ENCODE measurements at places on chromosomes 3 and 15.

- DNase-seq: peak; percentile 87
Measured at GRCh38 chr3:134308350-134308891, 57.8 kb upstream of the RYK start.

DNA sequence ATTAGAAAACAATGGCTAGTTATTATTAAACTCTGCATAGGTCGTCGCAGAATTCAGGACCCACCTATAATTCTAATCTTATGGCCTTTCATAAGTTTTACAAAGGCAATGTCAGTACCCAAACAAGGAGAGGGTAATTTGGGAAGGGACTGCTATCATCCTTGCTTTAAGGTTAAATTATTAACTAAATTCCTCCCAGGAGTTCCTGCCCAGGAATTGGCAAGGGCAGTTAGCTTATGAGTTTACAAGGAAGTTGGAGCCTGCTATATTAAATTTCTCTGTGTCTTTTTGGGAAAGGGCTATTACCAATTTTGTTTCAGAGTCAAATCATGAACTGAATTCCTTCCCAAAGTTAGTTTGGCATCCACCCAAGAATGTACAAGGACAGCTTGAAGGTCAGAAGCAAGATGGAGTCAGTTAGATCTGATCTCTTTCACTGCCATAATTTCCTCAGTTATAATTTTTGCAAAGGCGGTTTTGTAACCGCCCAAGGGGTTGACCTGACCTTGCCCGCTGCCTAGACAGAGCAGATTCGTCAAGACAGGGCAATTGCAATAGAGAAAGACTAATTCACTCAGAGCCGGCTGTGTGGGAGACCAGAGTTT is 45.3 kb upstream of the LHFPL4 start:
- DNase-seq: no peak

DNA sequence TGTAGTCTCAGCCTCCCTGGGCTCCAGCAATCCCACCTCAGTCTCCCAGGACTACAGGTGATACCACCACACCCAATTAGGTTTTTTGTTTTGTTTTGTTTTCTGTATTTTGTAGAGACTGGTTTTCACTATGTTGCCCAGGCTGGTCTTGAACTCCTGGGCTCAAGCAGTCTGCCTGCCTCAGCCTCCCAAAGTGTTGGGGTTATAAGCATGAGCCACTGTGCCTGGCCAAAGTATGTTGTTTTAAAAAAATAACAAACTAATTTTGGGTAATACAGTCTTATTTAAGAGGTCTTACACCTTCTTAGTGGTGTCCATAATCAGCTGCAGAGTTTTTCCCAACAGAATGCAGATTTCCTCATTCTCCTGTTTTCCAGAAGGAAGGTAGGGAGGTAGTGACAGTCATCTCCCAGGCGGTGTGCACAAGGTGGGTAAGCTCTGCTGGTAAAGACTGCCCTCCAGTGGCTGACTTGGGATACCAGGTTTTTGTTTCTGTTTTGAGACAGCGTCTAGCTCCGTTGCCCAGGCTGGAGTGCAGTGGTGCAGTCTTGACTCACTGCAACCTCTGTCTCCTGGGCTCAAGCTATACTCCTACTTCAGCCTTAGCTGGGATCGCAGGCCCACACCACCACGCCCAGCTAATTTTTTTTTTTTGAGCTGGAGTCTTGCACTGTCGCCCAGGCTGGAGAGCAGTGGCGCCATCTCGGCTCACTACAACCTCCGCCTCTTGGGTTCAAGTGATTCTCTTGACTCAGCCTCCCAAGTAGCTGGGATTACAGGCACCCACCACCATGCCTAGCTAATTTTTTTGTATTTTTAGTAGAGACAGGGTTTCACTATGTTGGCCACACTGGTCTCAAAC is 58.4 kb downstream of the MAP6D1 start:
- DNase-seq: peak; percentile 74

DNA sequence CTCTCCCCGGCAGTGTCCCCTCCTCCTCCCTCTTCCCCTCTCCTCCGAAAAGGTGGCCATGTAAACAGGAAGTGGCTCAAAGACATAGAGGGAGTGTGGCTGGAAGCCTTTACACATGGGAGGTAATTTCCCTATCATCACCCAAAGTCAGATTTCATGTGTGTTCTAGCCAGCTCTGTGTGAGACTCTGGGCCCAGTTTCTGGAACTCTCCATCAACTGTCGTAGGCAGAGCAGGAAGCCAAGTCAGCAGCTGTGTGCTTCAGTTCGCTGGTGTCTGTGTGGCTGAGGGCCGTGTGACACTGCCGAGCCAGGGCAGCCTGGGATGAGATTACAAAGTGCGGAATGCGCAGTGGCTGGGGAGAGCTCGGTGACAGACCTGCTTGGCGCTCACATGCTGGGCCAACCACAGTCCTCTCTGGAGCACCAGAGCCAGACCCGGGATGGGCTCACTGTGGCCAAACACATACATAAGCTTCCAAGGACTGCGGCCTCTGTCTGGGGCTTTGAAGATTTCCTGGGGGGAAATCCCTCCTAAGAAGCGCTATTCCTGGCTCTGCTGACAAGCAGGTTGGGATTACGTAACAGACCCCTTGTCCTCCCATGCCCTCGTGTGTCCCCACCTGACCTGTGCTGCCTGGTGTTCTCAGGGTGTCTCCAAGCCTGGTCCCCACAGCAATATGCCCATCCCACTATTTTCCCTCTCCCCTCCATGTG is 50.7 kb downstream of the UMPS start:
- DNase-seq: peak; percentile 50

- no peak for DNase-seq
Measured at GRCh38 chr15:53808058-53808706, 48.7 kb upstream of the WDR72 start.

DNA sequence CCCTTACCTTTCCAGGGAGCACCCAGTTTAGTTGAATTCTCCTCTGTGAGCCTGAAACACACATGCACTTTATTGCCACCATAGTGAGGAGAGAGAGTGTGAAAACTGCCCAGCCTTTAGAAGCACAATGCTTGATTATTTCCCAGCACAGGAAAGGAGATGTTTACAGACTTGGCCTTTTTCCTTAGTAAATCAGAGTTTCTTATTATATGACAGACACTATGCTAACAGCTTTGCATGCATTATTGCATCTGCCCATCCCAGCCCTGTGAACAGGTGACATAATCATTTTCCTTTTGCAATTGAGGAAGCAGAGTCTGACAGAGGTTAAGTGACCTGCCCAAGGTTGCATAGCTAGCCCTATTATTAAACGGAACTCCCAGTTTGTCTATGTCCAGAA is 36.5 kb downstream of the CAPN3 start:
- no peak for DNase-seq

DNA sequence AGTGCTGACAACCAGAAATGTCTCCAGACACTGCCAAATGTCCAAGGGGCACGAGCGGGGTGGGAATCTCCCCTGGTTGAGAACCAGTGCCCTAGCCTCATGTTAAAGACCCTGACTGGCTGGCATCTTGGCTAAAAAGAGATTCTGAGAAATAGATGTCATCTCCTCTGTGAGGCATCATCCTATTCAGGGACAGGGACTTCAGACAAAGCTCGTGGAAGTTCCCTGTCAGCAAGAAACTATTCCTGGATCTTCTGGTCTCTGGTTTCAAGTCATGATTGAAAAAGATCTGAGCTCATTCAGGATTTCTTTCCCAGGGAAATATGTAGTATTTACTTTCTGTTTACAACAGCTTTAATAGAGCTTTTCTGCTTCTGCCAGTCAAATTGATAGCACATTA is 10.8 kb downstream of the WDR5B start:
- DNase-seq: no peak

DNA sequence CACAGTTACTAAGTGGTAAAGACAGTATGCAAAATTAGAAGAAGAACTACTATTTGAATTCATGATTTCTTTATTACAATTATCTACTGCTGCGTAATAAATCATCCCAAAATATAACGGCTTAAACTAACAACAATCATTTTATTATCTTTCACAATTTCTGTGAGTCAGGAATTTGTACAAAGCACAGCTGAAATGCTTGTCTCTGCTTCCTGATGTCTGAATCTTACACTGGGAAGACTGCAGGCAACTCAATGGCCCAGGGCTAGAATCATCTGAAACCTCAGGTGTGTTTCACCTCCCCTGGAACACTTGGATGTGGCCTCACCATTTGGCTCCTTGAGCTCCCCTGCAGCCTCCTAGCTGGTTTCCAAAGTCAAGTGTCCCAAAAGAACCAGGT is 145.1 kb downstream of the MAGI1 start:
- no peak for DNase-seq

- no peak for DNase-seq
Measured at GRCh38 chr15:89475661-89476060, 20.7 kb downstream of the RHCG start.

GRCh38 chr3:100532411-100532810 is 40.0 kb downstream of the TMEM45A start:
- no peak for DNase-seq

GRCh38 chr3:24490151-24490550 is 4.5 kb downstream of the THRB start:
- DNase-seq: no peak

GRCh38 chr3:168030577-168030976 is 65.1 kb downstream of the GOLIM4 start:
- no peak for DNase-seq

DNA sequence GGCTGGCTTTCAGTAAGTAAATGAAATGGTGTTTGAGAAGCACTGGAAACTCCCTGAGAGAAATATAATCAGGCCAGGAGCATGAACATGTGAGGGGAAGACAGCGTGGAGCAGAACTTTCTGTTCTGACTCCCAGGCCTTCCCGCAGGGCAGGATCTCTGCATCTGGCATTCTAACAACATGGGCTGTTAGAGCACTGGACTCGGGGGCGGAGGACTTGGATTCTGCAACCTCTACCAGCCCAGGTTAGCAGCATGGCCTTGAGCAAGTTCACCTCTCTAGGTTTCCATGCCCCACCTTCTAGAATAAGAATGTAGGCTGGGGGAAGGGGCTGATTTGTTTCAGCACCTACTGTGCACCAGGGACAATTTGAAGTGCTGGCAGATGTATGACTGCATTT is 12.5 kb upstream of the BFSP2 start:
- no peak for DNase-seq

- no peak for DNase-seq
Measured at GRCh38 chr3:138434875-138435772, 708 bp downstream of the ESYT3 start.

GRCh38 chr3:177604181-177604580 is 406.9 kb upstream of the TBL1XR1 start:
- DNase-seq: no peak

GRCh38 chr3:15052335-15053242 is 12.5 kb downstream of the MRPS25 start:
- no peak for DNase-seq

- no peak for DNase-seq
Measured at GRCh38 chr3:37400945-37401344, 226.6 kb upstream of the LRRFIP2 start.

DNA sequence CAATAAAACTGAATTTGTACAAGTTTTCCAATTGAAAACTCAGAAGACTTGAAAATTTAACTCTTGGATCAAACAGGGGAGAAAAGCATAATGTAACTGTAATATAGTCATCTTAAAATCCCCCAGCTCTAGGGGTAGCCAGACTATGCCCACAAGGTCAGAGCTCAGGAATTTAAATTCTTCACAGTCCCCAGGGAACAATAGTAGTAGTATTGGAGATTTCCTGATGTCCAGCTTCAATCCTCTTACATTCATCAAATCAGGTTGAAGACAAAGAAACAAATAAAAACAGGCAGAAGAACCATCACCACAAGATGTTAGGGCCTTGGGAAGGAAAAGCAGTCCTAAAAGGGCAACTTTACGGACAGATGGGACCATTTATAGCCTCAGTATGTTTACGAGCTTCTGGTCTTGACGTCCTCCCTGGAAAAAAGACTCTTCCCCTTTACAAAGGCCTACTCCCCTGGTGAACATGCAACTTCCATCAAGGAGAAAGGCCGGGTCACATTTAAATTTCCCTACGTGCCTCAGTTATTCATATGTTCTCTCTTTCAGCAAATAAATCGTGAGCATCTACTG is 96.8 kb downstream of the PLCH1 start:
- no peak for DNase-seq

DNA sequence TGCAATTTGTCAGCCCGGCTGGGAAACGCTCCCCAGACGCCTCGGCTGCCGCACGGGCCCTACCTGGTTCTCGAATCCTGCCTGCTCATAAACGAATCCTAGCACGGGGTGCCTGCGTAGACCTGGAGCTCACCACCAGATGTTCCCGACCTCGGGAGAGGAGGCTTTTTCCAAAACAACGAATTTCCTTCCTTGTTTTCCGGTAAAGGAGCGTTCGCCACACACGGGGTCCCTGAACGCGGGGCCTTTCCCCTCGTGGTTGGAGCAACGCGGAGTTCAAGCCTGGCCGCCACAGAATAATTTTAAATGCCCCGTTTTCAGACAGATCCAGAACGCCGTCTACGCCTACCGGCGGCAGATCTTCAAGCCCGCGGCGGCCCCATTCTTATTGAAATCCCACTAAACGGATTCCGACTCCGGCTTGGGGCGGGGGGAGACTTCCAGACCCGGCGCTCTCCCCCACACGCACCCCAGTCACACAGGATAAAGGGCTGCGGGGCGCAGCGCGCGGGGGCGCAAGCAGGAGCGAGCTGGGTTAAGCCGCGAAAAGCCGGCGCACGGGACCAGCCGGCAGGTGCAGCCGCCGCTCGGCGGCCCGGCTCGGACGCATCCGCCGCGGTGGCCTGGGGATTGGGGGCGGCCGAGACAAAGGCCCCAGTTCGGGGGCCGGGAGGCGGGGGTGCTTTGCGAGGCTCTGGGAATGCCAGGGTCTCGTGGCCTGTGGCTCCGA is 895 bp downstream of the GATA2 start:
- no peak for DNase-seq

GRCh38 chr15:83356501-83357399 is 72.3 kb upstream of the BNC1 start:
- DNase-seq: no peak
